ENCODE measurements at places on chromosomes 13 and 19.

- no peak for DNase-seq
Observed at GRCh38 chr19:30870876-30871275, 478.4 kb downstream of the TSHZ3 start.

GRCh38 chr19:18292810-18293641 is 11.6 kb upstream of the JUND start:
- DNase-seq, result peak; percentile 31

GRCh38 chr13:112686364-112686763 is 3.5 kb upstream of the ATP11A start:
- no peak for DNase-seq

DNA sequence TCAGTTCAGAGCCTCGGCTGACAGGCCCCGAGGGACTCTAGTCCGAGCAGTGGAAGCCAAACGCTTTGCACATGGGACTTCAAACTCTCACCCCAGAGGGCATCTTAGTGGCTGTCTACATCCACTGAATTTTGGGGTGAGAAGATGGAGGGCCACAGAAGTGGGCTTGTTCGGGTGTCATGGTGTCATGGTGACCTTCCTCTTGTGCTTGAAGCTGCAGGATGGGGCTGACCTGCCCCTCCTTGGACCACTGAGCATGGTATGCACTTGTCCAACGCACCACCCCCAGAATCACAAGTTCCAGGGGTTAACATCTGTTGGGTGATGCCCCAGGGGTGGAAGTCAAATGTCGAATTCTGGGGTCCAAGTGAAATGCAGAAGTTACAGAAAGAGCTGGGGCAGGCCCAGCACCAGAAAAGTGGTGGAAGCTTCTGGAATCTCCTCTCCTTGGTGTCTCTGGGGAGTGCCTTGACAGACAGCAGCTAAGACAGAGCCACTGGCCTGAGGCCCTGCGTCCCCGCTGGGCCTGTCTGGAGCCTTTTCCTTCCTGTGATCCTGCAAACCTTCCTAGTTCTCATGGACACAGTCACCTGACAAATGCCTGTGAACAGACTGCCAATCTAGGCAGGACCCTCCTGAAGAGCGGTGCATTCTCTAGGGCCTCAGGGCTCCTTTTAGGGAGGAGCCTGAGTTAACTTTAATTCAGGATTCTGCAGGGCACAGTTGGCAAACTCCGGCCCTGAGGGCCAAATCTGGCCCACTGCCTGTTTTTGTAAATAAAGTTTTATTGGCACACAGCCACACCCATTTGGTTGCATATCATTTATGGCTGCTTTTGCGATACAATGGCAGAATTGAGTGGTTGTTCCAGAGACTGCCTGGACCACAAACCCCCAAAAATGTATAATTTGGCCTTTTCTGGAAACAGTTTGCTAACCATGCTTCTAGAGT is 65.1 kb upstream of the RANBP3 start:
- DNase-seq, result no peak

GRCh38 chr19:39740395-39740794 is 2.6 kb upstream of the CLC start:
- DNase-seq, result no peak

- DNase-seq, result no peak
Observed at GRCh38 chr13:101726681-101727080, 274.2 kb downstream of the ITGBL1 start.

GRCh38 chr13:43994999-43995859 is 115.5 kb downstream of the LACC1 start:
- DNase-seq, result no peak

- DNase-seq, result no peak
Observed at GRCh38 chr13:94712812-94713560, 641 bp upstream of the SOX21 start.

- no peak for DNase-seq
Observed at GRCh38 chr19:2780284-2780683, 2.8 kb downstream of the SGTA start.

DNA sequence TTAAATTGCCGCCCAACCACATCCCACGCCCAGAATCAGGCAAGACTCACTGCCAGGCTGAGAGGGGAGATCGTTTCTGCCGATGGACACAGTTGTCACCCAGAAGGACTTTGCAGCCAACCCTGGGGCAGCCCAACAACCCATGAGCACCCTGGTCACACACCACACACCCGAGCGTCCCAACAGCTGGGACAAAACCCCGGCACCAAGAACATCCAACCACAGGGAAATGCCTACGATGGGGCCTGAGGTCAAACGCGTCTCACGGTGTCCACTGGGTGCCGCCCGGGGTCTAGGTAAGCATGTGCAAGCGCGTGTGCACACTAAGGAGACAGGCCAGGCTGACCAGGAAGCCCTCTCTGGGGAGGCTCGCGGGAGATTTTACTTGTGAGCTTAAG is 13.0 kb downstream of the LMNB2 start:
- no peak for DNase-seq

DNA sequence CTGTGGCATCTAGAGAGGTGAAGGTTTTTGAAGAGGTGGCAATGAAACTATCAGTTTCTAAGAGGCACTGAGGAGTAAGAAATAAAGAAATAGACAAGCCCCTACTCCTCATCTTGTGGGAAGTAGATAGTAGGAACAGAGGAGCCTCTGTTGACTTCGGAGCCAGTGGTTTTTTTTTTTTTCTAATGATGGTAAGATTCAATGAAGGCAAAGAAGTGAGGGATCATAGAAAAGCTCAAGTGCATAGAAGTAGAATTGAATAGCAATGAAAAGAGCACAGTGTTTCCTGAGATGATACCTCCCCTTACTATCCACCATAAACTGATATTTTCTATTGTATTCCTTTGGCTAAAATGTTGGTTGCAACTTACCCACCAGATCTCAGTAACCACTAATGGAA is 46.3 kb downstream of the FREM2 start:
- DNase-seq, result no peak

DNA sequence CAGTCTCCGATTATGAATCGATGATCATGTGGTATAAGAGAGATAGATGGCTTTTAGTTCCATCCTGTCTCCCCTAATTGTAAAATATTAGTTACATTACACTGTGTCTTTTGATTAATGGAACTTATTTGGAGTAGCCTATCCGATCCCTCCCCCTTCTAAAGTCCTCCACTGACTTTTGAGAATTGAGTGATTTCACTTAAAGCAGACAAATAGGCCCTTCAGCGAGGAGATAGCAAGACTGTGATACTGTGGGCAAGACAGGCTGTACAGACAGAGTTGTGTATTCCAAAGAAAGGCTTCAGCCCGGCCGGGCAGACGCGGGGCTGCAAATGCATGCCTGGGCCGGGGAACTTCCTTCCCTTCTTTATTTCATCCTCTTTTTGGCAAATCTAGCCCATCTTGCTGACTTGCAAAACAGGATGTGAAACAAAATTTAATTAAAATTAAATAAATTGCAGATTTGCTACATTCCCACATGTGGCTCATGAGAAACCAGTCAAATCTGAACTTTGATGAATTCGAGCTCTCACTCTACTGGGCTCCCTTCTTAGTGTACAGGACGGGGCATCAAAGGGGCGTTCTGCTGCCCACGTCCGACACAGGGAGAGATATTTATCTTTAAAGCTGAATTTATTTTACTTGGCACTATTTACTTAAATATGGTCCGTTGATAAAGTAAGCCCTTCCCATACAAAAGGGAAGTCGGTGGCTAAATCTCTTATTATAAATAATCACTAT is 314.8 kb downstream of the ZNF536 start:
- DNase-seq, result no peak

DNA sequence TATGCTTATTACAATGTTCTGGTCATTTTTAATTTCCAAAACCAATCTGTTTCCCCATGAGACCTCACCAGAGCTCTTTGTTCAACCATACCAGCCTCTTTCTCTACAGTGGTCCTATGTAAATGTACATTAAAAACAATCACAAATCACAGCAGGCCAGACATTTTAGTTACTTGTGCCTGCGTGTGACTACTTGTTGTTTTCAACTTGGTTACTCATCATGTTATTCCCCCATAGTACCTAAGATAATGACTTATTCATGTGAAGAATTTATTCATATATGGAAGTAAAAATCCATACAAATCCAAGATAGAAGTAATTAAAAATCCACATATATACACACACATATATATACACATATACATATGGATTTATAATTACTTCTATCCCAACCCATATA is 379.6 kb downstream of the SLITRK6 start:
- DNase-seq, result no peak

GRCh38 chr19:13959141-13959961 is 7.0 kb downstream of the DCAF15 start:
- DNase-seq, result no peak

DNA sequence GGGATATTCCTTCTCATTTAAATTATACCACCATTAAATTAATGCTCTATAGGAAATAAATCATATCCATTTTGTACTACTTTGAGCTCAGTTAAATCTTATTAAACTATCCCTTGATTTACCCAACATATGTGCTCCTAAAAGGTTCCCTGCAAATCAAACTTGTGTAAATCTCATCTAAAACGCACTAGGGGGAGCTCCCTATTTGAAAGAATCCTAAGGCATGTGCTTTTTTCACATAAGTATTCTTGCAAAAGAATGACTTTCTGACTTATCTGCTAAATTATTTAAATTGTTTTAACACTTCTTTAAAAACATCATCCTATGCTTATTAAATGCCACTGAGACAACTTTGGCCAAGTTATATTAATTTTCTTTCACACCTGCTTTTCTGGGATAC is 7.9 kb downstream of the INTS6 start:
- no peak for DNase-seq

- no peak for DNase-seq
Observed at GRCh38 chr13:112887557-112887991, 81.4 kb upstream of the MCF2L start.

DNA sequence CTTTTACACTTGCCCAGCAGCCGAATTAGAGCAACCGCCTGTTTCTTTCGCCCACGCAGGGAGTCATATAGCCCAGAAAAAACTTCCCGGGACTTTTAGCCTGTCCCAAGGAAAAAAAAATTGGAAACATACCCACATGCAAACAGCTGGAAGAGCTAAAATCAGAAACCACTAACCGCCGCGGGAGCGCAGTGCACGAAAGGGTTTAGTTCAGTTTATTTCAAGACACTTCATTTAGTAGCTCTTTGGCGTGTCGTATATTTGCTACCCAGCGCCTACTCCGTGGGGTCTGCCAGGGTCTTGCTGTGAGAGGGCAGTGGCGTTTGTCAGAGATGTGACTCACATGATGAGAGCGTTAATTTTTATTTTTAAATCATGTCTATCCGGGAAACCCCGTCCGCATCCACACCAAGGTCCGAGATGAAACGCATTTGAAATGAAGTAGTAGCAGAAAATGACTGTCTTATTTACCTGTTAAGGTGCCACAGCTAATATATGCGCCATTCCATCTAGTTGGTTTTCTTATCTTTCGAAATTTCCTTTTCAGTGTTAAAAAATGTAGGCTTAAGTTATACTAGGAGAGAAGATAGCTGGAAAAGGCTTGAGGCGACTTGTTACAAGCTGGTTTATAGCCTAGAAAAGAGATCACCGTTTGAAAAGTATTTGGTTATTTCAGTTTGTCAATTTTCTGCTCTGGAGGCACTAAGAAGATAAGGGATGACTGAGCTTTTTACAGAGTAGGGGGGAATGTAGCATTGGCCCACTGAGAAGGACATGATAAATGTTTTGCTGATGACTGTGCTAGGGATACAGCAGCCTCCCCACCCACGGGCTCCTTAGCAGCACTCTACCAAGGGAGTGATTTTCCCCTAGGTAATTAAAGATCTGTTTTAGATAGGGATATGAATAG is 1.7 kb downstream of the KLF5 start:
- no peak for DNase-seq

DNA sequence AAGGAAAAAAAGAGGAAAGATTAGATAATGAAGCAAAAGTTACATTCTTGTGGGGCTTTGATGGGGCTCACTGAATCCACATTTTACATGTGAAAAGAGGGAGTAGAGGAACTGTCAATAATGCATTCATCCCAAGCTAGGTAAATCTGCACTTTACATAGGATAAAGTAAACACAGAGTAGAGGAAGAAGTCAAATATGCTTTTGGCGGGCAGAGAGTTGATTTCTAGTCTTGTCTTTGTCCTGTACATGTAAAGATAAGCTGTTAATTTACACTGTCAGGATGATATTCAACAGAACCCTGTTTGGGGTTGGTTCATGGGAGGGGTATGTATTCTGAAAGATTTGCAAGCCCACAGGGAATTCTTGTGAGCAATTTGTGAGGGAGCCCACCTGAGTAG is 18.0 kb upstream of the TNFRSF19 start:
- no peak for DNase-seq

GRCh38 chr13:34025746-34026145 is 207.8 kb downstream of the RFC3 start:
- DNase-seq, result no peak

- DNase-seq, result no peak
Observed at GRCh38 chr19:56201973-56202372, at the start of gene ZSCAN5C. Gene ZSCAN5C, plus strand, starts transcription at chr19:56202273. Its CDS starts 3,641 bp downstream, at chr19:56205914.

- DNase-seq, result no peak
Observed at GRCh38 chr19:38245826-38246498, 10.2 kb downstream of the PPP1R14A start.

DNA sequence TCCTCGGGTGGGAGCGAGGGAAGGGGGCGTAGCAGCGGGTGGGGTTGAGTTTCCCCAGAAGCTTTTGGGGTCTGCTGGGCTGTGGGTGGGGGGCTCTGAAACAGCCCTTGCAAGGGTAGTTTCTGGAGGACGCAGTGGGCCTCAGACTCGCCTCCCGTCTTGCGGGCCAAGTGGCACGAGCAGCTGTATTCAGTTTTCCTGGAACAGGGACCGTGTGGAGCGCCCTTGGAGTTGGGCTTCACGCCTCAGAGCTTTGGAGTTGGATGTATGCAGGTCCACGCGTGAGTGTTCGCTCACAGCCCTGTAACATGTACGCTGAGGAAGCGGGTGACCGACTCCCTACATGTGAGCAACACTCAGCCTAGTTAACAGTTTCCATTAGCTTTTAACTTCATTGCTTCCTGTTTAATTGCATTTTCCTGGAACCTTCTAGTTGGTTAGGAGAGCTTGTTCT is 603 bp downstream of the TM9SF2 start:
- DNase-seq, result no peak

DNA sequence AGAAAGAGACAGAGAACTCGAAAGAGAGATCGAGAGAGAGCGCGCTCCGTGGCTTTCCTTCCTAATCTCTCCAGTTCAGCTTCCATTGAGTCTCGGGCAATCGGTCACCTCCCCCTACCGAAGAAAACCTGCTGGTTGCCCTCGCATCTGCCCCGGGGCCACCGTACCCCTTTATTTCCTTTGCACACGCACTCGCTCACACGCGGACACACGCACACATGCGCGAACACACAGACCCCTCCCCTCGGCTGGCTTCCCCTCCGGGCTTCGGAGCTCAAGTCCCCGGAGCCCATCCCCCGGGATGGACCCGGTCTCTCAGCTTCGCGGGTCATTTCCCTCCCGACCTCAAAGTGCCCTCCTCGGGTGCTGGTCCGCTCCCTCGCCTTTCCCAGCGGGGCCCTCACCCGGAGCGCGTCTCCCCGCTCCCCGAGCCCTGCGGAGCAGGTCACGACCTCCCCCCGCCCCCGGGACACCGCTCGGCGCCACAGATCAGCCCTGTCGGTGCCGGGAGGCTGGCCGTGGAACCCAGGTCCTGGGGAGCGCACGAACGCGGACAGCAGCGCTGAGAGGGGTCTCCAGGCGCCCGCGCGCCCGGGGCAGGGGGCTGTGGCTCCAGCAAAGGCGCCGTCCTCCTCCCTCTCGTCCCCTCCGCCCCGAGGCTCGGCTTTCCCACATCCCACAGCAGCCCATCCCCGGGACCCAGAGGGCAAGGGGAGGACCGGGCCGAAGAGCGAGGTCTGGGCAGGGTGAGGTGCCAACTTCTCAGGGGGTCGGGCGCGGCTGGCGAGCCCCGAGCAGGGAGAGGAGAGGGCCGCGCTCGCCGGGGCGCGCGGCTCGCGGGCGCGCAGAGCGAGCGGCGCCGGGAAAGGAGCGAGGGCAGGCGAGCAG is 1.8 kb downstream of the DACH1 start:
- DNase-seq, result no peak

- DNase-seq, result no peak
Observed at GRCh38 chr13:105084931-105085330, 1450.5 kb downstream of the EFNB2 start.
